ENCODE measurements at places on chromosomes 6 and 20. TPM values are rescaled to one million over a fixed set of nuclear protein-coding genes. Genes with fewer than 3 reads are reported as not detected.

DNA sequence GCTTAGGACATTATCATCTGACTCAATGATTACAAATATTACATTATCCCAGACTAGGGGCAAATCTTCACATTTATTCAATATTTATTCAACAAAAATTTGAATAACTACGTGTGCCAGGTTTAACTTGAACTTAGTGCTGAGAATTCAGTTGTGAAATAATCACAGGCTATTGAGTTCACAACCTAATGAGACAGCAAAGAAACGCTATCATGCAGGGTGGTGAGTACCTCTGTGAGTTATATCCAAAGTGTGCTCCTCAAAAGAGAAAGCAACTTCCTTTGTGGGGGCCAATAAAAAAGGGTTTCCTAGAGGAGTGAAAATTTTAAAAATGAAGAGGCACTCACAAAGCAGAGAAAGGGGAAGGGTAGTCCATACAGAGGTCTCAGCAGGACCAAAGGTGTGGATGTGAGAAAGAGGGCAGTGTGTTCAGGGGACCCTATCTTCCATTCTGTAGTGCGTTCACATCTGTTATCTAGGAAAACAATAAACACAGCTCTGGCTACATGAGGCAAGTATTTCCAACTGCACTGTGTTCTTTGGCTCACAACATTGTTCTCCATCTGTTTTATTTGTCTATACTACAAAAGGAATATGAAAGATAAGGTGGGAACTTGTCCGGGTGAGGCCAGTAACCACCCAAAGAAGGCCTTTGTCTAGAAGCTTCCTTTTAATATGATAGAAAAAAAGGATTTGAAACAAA is 155.4 kb upstream of the MARCKS start:
- no peak for DNase-seq

DNA sequence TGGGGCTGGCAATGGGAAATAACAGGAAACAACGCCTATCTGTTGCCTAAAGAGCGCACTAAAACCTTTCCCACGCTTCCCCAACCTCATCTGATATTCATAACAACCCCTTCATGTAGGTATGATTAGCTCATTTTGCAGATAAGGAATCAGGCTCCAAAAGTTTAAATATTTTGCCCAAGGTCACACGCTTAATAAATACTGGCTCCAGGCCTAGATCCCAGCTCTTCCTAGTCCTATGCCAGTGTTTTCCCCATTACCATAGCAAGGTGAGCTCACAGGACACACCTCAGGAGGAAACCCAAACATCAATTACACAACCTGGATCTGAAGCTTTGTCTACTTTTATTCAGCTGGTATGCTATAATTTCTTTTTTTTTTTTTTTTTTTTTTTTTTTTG is 19.6 kb downstream of the MBOAT1 start:
- no peak for DNase-seq

DNA sequence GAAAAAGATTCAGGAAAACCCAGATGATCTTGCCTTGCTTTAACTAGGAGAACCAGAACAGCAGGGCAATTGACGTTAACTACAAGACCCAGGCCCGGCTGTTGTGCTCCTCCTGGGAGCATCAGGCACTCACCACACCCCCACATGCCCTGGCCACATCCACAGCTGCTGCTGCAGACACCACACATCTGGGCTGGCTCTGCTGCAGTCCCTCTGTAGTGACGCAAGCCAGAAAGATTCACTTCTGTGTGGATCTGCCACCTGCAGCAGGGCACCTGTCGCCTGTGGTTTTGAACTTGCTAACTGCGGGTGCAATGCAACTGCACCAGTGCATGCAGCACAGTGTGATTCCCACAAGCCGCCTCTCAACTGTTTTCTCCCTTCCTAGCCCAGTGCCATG is 228.8 kb downstream of the SYNDIG1 start:
- no peak for DNase-seq

GRCh38 chr6:49423817-49424216 is 39.2 kb downstream of the MMUT start:
- no peak for DNase-seq

GRCh38 chr6:63436356-63436755 is 116.6 kb upstream of the LGSN start:
- DNase-seq = no peak

GRCh38 chr20:38199501-38200390 is 34.7 kb upstream of the TGM2 start:
- DNase-seq = no peak

DNA sequence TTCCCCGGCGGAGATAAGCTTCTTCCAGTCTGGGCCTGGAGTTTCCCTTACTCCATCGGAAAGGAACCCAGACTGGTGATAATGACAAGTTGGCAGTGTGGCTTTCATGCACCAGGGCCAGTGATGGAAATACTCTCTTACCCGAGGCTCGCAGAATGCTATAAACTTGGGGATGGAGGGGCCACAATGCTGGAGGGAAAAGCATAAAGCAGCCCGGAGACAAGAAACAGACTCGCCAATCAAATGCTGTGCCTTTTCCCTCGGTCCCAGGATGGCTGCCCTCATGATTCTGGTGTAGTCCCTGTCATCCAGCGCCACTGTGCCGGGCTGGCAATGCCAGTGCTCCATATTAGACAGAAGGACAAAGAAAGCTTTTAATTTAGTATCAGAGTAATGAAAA is 325.6 kb downstream of the THBS2 start:
- no peak for DNase-seq

GRCh38 chr20:44942264-44942973 is 17.8 kb downstream of the TOMM34 start:
- DNase-seq = no peak

DNA sequence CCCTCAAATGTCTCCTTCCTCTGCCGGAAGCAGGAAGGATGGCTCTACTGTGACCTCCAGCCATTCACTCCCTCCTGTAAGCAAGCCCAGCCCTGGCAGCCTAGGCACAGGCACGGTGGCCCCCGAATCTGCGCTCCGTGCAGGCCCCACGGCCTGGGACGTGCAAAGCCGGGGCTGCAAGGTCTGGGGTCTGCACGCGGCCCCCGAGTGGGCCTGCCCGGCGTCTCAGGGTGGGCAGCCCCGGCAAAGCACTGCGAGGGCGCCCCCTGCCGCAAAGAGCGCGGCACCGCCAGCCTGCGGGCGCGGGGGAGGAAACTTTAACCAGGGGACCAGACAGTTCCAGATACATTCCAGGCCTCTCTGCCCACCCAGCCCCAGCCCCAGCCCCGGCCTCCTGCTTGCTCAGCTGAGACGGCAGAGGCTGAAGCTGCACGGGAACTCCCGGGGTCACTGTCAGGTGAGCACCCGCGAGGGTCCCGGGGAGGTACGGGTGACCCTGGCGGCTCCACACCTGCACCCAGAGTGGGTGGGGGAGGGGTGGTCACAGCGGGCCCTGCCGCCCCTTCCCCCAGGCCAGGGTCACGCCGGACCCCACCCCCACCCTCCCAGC is 98.8 kb downstream of the ASXL1 start:
- DNase-seq = peak; percentile 56

DNA sequence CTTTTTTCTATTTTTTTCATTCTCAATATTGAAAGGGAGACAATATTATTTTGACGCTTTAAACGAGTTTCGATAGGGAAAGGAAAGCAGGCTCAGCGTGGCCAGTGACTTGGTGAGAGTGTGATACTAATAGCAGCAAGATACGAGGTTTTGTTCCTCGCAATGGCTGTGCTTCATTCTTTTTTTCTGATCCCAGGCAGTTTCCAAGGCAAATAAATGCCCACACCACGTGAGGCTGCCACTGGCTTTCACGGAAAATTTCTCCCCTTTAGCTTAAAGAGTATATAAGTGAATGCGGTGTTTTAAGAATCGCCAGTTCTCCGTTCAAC is 196.4 kb upstream of the ZNF184 start:
- no peak for DNase-seq

- DNase-seq = no peak
Measured at GRCh38 chr20:58360936-58361335, 28.1 kb upstream of the VAPB start.

DNA sequence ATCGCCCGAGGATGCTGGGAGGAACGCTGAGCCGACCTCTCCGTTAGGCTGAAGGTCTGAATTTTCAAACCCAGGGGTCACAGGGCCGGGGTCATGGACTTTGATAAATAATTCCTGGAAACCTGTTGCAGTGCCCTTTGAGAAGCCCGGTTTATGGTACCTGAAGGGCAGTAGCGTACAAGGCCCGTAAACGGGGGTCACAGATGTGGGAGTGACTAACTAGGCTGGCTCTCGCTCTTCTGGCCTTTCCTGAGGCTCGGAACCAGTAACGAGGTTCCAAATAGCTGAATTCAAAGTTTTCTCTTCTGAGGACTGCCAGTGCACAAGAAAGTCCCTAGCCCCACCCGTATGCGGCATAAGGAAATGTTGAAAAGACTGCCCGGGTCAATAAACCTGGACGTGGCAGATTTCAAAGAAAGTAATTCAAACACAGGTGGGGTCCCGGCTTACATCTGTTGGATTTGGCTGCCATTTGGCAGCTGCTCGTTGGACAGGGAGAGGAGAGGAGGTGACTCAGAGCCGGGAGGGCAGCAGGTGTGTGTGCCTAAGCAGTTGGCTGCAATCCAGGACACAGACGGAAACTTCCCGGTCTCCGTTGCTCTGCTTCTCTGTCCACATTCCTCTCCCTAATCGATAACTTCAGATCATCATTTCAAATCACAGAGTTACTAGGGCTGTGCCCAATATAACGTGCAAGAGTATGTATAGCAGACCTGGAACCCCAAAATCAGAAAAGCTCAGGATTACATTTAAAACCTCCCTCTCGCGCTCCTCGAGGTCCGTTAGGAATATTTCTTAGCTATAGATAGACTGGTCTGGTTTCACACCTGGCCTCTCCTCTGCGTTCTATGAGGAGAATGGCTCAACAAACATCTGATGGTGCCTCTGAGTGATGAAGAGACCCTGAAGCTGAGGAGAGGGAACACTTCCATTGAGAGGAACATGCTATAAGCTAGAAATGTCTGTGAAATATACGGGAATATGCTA is 765 bp upstream of the GMDS start:
- peak; percentile 72 for DNase-seq

- DNase-seq = no peak
Measured at GRCh38 chr6:116705917-116706316, 24.9 kb downstream of the KPNA5 start.

DNA sequence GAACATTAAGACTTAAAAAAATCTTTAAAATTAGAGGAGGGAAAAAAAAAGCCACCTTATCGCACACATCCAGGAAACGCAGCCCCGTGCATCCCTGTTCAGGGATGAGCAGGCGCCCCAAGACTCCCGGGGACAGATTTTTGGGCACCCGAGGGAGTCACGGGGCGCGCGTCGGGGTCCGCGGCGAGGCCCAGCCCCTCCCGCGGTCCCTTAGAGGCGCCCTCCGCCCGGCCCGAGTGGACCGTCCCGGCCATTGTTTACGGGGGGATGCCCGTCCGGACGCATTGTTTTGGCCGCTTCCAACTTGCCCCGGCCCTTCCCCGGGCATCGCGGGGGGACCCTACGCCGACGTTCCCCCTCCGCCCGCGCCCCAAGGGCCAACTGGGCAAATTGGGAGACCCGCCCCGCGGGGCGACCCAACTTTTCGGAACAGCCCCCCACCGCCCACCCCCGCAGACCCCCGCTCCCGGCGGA is 610 bp downstream of the ZNF217 start:
- DNase-seq = peak; percentile 52

- no peak for DNase-seq
Measured at GRCh38 chr6:25958700-25959162, 3.9 kb upstream of the TRIM38 start.

- DNase-seq = no peak
Measured at GRCh38 chr6:155194399-155194798, 69.4 kb upstream of the CLDN20 start.

DNA sequence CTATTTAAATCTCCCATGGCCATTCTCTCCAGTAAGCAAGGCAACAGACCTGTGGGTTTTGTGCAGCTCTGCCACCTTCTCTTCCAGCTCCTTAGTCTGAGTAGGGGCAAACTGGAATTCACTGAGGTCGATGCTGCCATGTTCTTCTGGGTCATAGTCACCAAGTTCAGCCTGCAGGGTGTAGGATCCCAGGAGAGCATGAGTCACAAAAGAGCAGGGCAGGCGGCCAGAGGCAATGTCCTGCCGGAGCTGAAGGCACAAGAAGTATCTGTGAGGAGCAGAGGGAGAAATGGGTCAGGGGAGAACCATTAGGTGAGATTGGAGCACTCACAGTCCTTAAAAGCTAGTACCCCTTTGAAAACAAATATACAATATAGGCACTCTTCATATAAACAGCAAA is 73.7 kb downstream of the SMLR1 start:
- DNase-seq = no peak

- DNase-seq = no peak
Measured at GRCh38 chr6:1129131-1129530, 182.8 kb upstream of the FOXQ1 start.

DNA sequence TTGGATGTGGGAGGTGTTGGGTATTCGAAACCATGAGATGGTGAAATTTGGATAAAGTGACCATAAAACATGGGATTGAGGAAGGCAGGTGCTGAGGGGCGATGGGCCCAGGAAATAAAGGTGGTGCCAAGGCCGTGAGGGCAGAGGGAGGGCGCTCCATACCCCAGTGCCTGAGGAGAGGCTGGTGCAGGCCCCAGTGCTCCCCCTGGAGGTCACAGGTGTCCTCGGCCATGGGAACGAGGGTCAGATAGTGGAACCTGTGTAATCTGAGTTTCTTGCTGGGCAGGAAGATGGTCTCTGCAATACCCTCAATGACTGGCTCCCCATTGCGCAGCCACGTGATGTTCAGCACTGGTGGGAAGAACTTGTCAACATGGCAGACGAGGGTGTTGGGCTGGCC is 16.2 kb downstream of the HLA-DPB1 start:
- DNase-seq = peak; percentile 80

DNA sequence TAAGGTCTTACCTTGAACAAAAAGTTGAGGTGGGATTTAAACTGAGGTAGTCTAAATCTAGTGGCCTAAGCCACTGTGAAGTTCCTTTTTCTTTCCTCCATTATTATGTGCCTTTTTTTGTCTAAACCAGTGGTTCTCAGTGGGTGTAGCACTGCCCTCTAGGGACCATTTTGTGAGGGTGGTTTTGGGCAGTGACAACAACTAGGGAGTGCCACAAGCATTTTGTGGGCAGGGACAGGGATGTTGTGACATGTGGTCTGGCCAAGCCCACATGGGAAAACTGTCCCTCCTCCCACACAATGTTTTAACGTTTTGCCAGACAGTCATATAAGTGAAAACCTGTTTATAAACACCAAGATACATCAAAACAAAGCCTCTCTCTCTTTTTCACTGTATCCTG is 899.4 kb upstream of the FLRT3 start:
- DNase-seq = peak; percentile 35

DNA sequence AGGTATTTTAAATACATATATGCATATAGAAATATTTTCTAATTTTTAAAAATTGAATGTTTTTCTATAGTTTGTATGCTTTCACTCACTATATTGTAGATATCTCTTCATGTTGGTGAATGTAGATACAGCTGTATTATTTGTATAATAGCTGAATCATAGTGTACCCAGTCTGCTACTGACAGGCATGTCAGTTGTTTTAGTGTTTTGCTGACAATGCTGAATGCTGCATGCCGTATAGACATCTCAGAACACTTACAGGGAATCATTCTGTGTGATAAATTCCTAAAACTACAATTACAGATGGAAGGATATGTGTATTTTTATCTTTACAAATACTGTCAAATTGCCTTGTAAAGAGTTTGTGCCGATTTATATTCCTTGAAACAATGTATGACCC is 175.4 kb downstream of the SIM1 start:
- DNase-seq = no peak

Gene GRM1
- not detected for total RNA-seq

Gene RSPO3
- total RNA-seq = not detected

Gene XKR7
- 0.02 TPM for total RNA-seq

Gene GABRR1
- total RNA-seq = not detected

Gene CGA
- total RNA-seq = not detected

Gene LRRC73
- 0.19 TPM for total RNA-seq
